T-helper 1 cell (primary cell): ENCODE measurements at places on chromosomes 7 and 10.
A peak's percentile ranks its signal among the peaks of the same experiment; 100 is the strongest.

- no peak for DNase-seq
Observed at GRCh38 chr10:983971-984655, 4.1 kb upstream of the GTPBP4 start.

DNA sequence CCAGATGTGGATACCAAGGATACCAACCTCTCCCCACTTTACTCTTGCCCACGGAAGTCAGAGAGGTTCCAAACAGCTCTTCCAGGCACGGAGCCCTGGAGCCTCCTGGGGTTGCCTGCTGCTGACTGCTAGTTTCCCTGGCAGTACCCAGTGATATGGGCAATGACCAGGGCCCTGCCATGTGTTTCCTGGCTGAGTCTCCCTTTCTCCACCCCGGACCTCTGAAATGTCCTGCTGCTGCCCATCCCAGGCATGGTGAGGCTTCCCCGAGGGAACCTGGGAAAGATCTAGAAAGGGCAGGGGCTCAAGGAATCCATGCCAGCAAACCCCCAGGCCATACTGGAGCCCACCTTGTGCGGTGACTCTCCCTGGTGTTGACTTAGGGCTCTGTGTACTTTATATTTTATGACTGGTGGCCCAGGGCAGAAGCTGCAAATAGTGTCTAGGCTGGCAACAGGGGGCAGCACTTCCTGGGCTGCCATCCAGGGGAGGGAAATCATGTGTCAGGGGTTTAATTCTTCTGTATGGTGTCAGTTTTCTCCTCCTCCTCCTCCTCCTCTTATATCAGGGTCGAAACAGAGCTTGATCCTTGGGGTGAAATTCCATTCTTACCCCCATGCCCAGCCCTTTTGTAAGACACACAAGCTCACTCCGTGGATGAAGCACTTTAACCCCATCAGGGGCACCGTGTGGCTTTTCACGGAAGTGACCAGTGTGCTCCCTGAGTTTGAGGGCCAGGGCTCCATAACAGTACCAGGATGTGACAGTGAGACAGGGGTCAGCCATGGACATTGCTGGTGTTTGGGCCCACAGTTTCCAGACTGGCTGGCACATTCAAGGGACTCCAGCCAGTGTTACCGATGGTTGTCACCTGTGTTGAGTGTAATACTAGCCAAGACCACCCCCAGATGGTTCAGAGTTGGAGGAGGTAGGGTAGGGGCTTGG is 62.4 kb upstream of the GDF10 start:
- DNase-seq, result no peak

DNA sequence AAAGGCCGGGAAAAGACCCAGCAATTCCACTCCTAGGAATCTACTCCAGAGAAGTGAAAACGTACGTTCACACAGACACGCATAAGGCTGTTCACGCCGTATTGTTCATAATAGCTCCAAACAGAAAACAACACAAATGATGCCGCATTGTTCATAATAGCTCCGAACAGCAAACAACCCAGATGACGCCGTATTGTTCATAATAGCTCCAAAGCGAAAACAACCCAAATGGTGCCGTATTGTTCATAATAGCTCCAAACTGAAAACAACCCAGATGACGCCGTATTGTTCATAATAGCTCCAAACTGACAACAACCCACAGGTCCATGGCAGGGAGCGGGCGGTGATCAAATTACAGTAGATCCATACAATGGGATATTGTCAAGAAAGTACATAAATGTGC is 85.2 kb upstream of the DNAAF5 start:
- no peak for DNase-seq

DNA sequence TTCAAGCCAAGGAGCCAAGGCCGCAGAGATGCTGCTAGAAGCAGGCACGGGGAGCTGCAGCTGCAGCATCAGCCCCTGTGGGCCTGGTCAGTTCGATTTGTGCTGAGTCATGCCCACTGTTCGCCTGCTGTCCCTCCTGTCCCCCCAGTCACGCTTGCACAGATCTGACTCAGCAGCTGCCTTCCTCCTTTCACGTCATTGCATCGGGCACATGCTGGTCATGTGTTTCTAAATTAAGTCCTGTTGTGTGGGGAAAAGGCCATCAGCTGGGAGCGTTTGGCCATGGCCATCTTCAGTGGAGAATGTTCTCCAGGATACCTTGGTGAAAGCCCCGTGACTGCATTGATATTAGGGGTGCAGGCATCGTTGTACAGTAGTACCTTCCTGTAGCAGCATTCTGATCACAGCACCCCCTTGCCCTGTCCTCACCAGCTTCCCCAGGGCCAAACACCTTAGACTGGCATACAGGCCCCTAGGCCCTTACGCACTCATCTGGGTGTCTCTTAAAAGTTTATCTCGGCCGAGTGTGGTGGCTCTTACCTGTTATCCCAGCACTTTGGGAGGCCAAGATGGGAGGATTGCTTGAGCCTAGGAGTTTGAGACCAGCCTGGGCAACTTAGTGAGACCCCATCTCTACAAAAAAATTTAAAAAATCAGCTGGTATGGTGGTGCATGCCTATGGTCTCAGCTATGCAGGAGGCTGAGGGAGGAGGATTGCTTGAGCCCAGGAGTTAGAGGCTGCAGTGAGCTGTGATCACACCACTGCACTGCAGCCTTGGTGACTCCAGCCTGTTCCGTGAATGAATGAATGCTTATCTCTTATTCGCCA is 23.2 kb downstream of the POR start:
- no peak for DNase-seq

GRCh38 chr10:119652361-119652730 is 1.2 kb downstream of the BAG3 start:
- DNase-seq, result no peak

- DNase-seq, result no peak
Observed at GRCh38 chr10:104337521-104337984, 712 bp downstream of the ITPRIP start.

DNA sequence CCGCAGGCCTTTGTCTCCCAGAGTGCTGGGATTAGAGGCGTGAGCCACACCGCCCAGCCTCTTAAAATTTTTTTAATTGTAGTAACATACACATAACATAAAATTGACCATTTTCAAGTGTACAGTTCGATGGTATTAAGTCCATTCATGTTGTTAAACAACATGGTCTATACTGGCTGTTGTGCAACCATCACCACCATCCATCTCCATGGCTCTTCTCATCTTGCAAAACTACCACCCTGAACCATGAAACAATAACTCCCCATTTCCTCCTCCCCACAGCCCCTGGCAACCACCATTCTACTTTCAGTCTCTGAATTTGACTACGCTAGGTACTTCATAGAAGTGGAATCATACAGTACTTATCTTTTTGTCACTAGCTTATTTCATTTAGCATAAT is 7.9 kb upstream of the ZFYVE27 start:
- DNase-seq, result no peak

- DNase-seq, result peak; percentile 74
Observed at GRCh38 chr7:2519119-2519930, at the start of gene LFNG. Gene LFNG (plus strand): TSS chr7:2519774. CDS start chr7:2519862, 88 bp downstream.

DNA sequence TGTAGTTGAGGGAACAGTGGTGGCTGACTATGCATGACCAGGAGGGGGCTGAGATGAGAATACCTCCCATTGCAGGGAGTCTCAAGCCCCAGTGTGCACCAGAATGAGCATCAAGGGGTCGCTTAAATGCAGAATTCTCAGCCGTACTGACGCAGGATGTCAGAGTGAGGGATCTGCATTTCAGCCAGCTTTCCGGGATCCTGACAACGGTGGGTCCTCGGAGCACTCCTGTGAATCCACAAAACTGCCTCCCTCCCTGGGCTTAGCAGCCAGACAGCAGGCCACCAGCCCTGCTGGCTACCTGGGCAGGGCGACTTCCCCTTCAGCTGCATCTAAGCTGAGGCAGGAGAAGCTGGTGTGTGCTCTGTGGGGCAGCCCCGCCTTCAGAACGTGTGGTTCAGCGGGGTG is 21.8 kb upstream of the LOXL4 start:
- no peak for DNase-seq
